ENCODE measurements at places on chromosomes 2 and 18.
A peak's percentile ranks its signal among the peaks of the same experiment; 100 is the strongest.

DNA sequence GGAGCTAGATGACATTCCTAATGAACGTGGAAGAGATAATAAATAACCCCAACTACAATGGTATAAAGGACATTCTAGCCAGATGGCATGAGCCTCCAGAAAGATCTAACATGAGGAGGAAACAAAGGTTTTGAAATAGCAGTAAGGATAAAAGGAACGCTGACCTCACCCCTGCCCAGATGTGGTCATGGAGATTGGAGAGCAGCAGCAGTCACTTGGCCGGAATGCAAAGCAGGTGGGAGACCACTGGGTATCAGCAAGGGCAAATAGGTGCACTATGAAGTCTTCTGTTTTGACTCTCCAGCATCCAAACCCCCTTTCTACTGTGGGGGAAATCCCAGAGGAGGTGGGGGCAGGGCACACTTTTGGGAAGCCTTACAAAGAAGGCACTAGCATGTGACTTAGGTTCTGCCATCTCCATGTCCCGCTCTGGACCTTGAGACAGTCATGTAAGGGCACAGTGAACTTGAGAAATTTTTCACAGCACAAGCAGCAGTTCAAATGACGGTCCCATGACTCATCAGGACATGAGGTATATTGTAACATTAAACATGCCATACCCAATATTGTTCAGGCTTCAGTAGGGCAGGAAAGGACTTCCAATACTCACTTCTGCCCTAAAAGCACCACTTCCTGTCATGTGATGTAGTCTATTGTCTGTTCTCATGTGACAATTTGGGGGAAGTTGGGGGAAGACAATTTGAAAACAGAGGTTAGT is 55.2 kb downstream of the METTL4 start:
- no peak for DNase-seq

- no peak for DNase-seq
Measured at GRCh38 chr2:43133336-43133707, 93.1 kb downstream of the ZFP36L2 start.

DNA sequence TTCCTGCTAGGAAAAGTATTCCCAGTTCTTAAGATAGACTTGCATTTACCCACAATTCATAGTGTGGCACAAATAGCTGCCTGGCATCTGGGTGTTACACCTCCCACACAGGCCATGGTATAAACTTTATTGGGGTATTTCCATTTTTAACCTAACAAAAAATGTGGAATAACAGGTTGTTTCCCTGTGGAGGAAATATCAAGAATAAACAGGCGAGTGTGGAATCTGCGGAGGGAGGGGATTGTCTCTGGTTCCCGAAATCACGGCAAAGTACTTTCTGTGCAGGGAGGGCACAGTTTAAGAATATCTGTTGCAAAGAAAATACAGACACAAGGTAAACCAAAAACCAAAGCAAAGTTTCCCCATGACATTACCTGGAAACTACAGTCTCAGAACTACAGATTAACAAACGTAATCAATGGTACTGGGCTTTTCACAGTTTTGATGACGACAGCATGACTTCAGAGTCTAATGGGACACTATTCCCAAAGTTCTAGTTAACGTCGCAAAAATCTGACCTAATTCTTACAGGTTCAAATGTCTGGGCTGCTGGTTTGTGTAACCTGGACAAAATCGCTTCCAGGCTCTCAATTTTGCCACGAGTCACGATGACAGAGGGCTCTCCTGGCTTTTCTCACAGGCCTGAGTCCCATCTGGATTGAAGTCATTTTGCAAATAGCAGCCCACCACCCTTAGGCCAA is 1.4 kb downstream of the STARD7 start:
- no peak for DNase-seq

GRCh38 chr18:79523736-79524180 is 128.0 kb downstream of the NFATC1 start:
- peak; percentile 71 for DNase-seq

DNA sequence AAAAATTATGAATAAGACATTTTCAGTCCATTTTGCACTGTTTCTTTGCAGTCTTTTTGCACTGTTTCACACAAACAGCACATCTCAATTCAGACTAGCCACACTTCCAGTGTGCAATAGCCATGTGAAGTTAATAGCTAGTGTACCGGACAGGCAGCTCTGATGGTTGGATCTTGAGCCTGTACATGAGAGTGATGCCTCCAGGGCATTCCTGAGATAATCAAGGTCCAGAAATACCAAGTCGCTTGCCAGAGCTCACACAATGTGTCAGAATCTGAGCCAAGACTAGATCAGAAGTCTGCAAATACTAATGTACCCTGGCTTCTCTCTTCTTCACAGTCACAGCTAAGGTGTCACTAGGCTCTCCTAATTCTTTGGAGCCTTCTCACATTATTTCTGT is 180.2 kb downstream of the OSR1 start:
- no peak for DNase-seq

All from activated T-cell treated with anti-CD3 and anti-CD28 coated beads, Interleukin-2, amount 50 U/mL, for 4 hours (primary cell).